Caco-2 (cell line): ENCODE measurements at places on chromosomes 5 and 9. TPM values are rescaled to one million over a fixed set of nuclear protein-coding genes. Genes with fewer than 3 reads are reported as not detected.

GRCh38 chr9:739362-739761, 102.1 kb upstream of the DMRT1 start:
- no peak for DNase-seq

The TGFBI gene
- 131 and 142 TPM in 2 replicates for total RNA-seq

DNA sequence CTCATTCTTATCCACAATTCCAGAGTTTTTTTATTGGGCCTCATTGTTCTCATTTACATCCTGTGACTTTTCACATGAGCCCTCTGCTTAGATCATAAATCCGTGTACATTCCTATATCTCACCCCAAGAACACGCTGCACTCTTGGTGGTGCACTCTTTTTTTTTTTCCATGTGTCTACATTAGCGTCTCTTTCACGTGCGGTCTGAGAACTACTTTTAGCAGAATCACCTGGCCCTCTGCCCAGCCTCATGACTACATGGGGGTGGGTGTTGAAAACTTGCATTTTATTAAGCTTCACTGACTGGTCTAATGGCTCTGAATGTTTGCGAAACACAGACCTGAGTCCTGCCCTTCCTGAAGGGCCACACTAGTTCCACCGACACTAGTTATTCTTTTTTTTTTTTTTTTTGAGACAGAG, 18.6 kb downstream of the C9orf57 start:
- no peak for DNase-seq

GRCh38 chr5:116038817-116039216, 6.5 kb downstream of the ARL14EPL start:
- no peak for DNase-seq

The CEP72 gene
- total RNA-seq, result 36.6 and 38.7 TPM in 2 replicates

The PCA3 gene
- total RNA-seq, result not detected in 2 replicates

- no peak for DNase-seq
Measured at GRCh38 chr5:64190562-64191306, 25.1 kb downstream of the RNF180 start.

The MSMP gene
- total RNA-seq, result not detected in 2 replicates

The ARHGEF37 gene
- total RNA-seq, result 0.70 and 0.86 TPM in 2 replicates

DNA sequence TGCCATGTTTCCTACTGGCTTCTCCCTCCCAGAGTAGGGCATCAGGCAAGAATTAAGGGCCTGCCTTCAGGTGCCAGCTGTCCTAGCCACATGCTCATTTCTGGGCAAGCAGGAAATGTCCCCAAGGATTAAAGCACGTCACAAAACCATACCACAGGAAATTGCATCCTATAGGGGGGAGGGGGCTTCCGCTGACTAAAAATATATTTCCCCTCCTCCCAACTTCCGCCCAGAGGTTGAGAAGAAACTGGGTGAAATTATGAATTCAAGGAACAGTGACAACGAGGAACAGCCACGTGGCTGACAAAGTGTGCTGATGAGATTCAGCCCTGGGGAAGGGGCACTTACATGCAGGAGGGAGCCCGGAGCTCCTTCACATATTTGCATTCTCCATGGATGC, 4.1 kb downstream of the HBEGF start:
- no peak for DNase-seq

The LCN1 gene
- not detected in 2 replicates for total RNA-seq

DNA sequence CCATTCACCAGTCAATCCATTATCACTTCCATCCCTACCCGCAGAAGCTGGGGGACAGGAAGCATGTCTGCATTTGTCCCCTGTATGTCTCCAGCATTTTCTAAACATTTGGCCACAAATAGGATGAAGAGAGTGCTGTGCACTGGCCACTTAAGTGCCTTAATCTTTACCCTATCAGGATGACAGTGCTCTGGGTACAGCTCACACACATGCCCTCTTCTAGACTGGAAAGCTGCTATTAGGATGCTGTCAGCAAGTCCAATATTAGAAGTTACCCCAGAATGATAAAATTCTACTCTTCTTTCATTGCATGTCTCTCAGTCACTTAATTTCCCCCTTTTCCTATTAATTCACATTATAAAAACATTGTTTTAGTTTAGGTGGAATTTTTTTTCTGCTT, 168.4 kb downstream of the RASEF start:
- DNase-seq, result no peak

DNA sequence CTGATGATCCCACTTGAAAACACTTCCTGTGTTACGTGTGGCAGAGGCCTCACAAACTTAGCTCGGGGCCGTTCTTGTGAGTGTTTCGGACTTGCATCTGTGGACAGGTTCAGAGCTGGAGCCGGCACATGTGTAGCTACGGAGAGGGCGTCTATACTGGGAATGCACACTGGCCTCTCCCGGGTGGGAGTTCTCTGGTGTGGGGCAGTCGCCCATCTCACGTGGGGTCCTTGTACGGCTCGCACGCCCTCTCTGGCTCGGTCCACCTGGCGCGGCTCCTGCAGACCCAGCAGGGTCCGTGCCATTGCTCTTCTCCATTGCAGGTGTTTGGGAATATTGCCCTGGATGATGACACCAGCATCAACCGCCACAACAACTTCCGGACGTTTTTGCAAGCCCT, 197.9 kb downstream of the CACNA1B start:
- DNase-seq, result no peak

GRCh38 chr5:32319926-32320543, 7.3 kb upstream of the MTMR12 start:
- DNase-seq, result no peak

- no peak for DNase-seq
Measured at GRCh38 chr5:119470851-119471451, 18.7 kb downstream of the HSD17B4 start.

DNA sequence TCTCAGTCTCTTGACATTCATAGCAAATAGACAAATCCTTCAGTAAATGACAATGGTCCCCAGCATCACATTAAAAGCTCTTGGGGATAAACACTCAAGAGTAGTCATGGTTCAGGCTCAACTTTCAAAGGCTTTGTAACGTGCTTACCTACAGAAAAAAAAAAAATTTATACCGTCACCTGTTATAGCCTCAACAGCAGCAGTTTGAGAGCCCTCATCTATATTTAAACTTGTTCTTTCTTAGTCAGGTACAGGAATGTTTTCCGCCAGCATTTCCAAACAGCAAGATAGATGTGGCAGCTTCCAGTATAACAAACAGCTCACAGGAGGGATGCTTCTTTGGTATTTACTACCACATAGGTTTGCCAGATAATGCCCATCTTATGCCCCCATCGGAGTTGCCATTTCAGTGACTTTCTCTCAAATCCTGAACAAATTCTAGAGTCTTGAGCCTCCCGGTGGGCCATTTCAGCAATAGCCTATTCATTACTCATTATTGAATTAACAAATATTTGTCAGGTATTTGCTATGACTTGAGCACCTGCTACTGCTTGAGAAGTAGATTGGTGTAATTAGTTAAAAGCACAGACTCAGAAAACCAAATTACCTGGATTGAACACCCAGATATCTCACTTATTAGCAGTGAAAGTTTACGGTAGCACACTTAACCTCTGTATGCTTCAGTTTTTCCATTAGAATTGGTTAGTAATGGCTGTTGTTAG, 470.0 kb downstream of the EBF1 start:
- DNase-seq, result no peak
